ENCODE measurements at places on chromosomes 4 and X.

GRCh38 chrX:40154853-40155588 lies 57.3 kb upstream of the BCOR start:
- DNase-seq: peak; percentile 81

DNA sequence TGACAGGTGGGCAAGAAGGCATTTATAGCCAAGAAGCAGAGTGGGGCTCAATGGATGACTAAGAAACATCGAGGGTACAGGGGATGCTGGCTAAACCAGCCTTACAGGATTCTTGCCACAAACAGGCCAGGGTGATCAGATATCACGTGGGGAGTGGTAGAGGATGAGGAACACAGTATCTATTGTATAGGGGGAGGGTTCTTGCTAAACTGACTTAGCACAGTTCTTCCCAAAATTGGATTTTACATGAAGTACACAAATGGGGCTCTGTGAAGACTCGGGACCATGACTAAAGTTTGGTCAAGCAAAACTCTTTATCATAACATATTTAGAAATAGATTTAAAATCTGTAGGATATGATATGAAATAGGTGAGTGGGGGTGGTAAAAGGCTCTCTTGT lies 144.0 kb upstream of the ATOH1 start:
- DNase-seq: no peak

GRCh38 chrX:69152417-69152841 lies 12.8 kb downstream of the PJA1 start:
- DNase-seq: peak; percentile 68

DNA sequence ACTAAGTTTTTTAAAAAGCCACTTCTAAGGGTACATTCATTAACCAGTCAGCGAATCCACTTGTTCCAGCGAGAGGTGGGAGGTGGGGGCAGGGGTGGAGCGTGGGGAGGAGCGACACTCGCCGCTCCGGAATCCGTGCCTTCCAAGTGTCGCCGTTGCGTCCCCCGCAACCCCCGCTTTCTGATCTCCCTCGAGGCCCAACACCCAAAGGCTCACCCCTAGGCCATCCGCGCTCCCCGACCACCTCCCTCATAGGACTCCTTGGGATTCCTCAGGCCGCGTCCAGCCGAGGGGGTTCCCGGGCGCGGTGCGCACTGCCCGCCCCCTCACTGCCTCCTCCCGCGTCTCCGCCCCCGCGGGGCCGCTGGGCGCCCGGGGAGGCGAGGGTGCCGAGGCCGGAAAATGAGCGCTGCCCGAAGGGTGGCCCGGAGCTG lies 108.1 kb upstream of the STOX2 start:
- peak; percentile 74 for DNase-seq

GRCh38 chrX:153649178-153649914 lies 2.3 kb downstream of the DUSP9 start:
- no peak for DNase-seq

DNA sequence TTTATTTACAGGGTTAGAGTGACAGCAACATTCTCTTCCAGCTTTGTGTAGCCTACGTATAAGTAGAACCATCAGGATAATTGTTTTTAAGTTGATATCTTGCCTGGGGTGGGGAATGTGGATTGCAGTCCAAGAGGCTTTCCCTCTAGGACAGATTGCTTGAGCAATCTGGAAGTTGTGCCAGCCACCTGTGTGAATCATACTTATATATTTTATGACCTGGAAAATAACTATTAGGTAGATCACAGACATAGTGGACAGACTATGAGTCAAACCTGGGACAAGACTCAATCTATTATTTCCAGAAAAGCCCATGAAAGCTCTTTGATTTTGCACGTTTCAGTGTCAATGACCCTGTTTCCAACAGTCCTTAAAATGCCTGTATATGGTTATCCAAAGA lies 98.9 kb downstream of the TLL1 start:
- DNase-seq: no peak

DNA sequence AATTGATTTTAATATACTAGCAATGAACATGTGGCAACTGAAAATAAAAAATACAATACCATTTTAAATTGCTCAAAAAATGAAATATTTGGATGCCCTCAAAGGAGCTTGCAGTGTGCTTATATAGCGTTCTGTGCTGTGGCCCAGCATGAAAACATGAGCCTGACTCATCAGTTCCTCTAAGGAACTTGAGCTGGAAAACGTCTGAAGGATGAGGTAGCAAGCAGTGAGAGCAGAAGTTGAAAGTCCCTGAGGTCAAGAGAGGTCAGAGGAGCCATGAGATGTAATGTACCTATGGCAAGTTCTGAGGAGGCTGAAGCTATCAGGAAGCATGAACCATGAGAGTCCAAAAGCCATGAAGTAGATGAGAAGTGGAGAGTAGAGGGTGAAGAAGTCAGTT lies 59.7 kb downstream of the HMGB3 start:
- no peak for DNase-seq

DNA sequence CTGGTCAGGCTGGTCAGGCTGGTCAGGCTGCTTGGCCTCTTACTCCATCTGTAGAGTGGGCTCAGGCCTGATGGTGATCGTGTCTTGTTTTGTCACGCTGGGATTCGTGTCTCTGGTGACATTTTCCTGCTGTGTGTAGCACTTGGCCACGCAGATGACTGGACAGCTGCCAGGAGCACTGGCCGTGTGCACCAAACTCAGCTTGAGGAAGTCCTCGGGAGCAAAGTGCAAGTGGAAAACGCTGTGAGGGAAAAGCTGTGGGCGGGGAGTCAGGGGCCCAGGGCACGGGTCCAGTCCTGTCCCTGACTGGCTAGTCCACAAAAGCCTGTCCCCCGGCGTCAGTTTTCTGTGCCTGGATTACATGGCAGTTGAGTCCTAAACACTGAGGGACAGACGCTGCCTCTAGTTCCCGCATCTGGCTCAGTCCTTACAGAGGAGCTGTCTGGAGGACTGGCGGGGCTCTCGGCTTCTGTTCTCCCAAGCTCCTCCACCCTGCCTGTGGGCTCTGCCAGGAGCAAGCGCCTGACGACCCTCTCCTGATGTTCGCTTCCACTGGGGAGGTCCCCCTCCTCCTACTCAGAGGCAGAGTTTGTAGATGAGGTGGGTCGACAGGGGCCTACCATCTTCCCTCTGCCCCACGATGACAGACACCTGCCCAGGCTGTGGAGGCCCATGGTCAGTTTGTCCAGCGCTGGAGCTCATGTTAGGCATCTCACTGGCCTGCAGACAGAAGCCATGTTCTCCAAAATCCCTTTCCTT lies 35.9 kb upstream of the GRPEL1 start:
- DNase-seq: no peak

DNA sequence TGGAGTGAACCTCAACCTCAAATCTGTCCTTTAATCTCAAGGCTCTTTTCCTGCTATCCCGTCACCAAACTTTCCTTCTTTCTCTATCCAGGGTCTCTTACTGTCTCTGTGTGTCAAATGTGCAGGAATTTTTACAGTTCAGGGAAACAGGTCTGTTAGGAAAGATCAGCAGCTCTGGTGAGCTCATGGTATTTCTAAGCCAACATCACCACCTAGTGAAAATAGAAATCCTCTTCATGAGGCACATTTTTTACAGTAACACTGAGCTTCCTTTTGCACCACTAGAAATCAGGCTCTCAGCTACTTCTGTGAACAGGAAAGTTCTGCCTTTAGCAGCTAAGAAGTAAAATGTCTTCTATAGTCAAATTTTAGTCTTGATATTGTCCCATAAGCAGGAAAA lies 39.6 kb downstream of the NUDT11 start:
- no peak for DNase-seq

GRCh38 chr4:185383451-185383850 lies 12.3 kb downstream of the LRP2BP start:
- no peak for DNase-seq

- DNase-seq: no peak
Measured at GRCh38 chr4:3276986-3277385, 15.8 kb upstream of the RGS12 start.

DNA sequence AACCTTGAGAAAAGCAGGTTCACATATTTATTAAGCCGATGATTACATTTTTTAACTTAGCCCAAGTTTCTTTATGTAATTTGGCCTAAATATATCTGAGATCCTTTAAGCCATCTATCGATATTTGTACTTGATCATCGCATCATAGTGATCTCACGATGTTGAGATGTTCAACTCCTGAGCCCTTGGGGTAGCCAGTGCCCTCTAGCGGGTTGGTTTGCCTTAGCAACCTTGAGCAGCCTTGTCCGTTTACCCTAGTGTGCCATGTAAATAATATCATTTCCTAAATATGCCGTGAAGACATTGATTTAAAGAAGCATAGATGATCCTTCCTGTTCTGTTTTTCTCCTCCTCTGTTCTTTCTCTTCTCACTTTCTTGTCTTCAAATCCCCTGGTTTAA lies 432.2 kb downstream of the RPA4 start:
- no peak for DNase-seq

DNA sequence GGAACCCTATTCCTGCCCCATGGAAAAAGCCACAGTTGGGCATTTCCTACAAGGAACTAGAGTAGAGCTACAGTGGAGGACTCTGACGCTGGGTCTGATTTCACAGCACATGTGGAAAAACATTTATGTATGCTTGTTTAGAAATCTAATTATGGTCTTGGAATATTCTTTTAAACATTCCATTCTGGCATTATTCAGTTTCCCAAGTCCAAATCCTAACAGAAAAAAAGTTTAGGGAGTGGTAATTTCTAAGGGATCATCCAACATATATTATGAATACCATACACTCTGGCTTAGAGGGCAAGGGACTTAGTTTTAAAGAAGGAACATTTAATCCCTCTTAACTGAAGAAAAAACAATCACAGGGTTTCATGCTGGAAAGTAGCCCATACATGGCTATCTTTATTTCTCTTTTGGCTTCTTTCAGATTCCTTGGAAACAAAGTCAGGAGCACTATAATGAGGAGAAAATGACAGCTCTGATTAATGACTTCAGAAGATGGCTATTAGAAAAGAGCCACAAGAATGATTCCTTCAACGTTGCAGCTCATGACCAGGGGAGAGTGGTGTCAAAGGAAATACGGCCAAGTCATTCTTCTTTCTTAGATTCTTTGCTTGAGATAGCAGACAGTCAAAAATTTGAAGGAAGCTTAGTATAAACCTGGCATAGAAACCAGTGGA lies 56.1 kb downstream of the CNGA2 start:
- no peak for DNase-seq

GRCh38 chr4:98448908-98449307 lies 187.7 kb downstream of the RAP1GDS1 start:
- DNase-seq: no peak

- peak; percentile 31 for DNase-seq
Measured at GRCh38 chr4:113397114-113397701, 347.8 kb downstream of the ANK2 start.

GRCh38 chrX:14832586-14832985 lies 40.3 kb downstream of the FANCB start:
- DNase-seq: no peak

DNA sequence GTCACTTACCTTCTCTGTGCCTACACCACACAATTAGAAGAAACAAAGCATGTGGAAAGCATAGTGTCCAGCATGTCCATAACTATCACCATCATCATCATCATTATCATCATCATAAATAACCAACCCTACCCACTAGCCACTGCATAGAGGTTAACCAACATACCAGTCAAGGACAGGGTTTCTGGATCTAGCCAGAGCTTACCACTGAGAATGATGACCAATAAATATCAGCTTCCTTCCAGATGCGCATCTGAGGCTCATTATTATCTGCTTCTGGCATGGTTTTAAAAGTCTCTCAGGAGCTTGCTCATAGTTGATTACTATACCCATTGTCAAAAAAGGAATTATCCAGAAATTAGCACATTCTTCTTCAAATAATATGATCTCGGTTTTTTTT lies 25.5 kb upstream of the MYOZ2 start:
- no peak for DNase-seq

GRCh38 chrX:130176354-130176776 lies 4.6 kb downstream of the RAB33A start:
- DNase-seq: no peak

DNA sequence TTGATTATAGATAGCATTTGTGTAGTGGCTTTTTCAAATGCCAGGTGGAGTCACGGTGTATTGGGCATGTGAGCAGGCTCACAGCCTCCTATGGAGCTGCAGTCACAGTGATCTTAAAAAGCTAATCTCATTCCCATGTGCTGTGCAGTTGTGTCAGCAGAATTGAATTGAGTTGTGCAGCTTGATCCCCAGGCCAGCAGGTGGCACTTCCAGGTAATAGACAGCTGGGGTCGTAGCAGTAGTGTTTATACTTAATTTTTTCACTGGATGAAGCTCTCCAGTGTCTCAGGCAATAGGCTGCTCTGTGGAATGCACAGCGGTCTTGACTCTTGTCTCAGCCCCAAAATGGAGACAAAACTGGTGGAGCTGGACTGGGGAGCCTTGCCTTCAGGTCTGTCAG lies 1028.1 kb downstream of the SH3BGRL start:
- DNase-seq: no peak
